ENCODE measurements at places on chromosomes 3 and 15.

GRCh38 chr3:12323237-12323636 is 34.4 kb downstream of the PPARG start:
- DNase-seq = no peak

DNA sequence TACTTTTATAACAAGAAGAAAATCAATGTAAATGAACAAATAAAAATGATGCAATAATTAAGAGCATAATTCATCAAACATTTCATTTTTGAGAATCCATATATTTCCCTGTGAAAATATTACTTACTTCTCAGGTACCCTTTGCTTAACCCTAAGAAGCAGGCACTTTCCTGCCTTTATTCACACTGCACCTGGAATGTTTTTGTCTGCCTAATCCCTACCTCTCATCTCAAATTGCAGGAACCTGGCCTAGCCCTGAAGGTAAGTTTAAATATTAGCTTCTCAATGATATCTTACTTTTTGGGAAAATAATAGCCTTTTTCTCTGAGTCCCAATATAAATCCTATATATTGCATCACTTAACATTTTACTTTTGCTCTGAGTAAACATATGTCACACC is 559.1 kb downstream of the FGF12 start:
- no peak for DNase-seq

GRCh38 chr15:46343196-46343935 is 708.5 kb downstream of the SQOR start:
- DNase-seq = no peak

- DNase-seq = no peak
Observed at GRCh38 chr3:97102641-97103040, 288.2 kb downstream of the EPHA6 start.

DNA sequence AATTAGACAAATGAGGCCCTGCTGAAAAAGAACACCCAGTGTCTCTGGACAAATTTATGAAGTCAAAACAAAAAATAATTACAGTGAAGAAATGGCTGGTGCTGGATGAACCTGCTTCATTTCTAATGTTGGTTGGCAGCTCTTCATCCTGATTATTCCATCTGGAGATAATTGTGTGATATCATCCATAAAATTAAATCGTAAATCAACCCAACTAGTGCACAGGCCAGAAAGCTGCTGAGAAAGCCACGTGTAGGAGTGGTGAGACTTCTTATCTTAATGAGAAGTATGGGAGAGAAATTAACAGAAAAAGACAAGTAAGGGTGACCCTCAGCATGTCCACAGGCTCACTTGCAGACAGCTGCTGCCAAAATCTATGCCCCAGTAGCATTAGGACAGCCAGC is 465.2 kb upstream of the TGFBR2 start:
- DNase-seq = no peak

GRCh38 chr3:194879126-194879877 is 193.6 kb downstream of the FAM43A start:
- DNase-seq = no peak
